Left renal pelvis (tissue), 4 donors: ENCODE measurements at places on chromosomes 6 and 20. TPM values are rescaled to one million over a fixed set of nuclear protein-coding genes. Genes with fewer than 3 reads are reported as not detected.
A peak's percentile ranks its signal among the peaks of the same experiment; 100 is the strongest.

- no peak for DNase-seq
These were observed 17.5 kb upstream of the SIRPA start for GRCh38 chr20:1877609-1878200.

Gene GPX5
- polyA plus RNA-seq: not detected

Gene FAXC
- polyA plus RNA-seq: 6.4 TPM

DNA sequence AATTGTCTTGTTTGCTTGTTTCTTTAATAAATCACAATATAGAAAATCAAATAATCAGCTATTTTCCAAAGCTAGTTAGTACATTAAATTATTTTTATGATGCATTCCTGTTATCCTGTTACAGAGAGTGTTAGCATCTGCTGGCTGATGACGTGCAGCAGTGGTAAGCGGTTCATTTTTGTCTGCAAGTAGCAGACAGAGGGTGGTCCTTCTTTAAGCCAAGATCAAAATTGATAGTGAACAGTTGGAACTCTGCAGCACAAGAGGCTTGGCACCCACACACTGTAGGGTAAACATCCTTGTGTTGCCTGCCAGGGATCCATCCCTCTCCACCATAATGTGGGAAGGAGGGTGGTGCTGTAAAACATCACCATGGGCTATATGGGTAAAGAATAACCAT lies 158.3 kb downstream of the FRK start:
- peak; percentile 26 for DNase-seq

- no peak for DNase-seq
These were observed 52.2 kb downstream of the GFRAL start for GRCh38 chr6:55379471-55379870.

- no peak for DNase-seq
These were observed 99.1 kb downstream of the ARMC2 start for GRCh38 chr6:108947114-108947854.

DNA sequence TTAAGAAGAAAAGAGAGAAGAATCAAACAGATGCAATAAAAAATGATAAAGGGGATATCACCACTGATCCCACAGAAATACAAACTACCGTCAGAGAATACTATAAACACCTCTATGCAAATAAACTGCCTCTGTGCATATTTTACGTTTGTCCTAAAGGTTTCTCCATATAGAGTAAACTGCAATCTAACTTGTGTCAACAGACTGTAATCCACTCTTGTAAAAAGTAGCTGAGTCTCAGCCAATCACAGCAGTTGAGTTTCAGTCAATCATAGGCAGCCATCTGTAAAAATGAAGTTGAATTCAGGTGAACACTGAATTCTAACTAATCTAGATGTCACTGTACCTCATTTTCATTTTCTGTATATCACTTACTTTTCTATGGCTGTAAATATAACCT lies 112.2 kb upstream of the SYNCRIP start:
- DNase-seq: no peak

GRCh38 chr20:37095108-37095598 lies 644 bp downstream of the RBL1 start:
- DNase-seq: no peak

- no peak for DNase-seq
These were observed 73.4 kb upstream of the FBXO30 start for GRCh38 chr6:145887969-145888368.

Gene FAM120B
- polyA plus RNA-seq: 36.3 TPM

Gene DEFB124
- polyA plus RNA-seq: 0.49 TPM

DNA sequence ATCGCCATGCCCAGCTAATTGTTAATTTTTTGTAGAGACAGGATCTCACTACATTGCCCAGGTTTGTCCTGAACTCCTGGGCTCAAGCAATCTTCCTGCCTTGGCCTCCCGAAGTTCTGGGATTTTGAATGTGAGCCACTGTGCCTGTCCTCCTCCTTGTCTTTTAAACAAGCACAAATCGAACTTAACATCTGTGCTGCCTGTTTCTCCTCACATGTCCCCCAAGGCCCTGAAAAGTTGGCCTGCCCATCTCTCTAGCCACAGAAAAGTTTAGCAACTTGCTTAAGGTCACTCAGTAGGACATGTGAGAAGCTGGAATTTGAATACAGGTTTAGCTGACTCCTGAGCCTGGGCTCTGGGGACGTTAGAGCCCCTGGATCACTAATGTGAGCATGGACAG lies 115.7 kb upstream of the KCNG1 start:
- no peak for DNase-seq

GRCh38 chr6:33192671-33193602 lies 670 bp upstream of the COL11A2 start:
- DNase-seq: no peak

DNA sequence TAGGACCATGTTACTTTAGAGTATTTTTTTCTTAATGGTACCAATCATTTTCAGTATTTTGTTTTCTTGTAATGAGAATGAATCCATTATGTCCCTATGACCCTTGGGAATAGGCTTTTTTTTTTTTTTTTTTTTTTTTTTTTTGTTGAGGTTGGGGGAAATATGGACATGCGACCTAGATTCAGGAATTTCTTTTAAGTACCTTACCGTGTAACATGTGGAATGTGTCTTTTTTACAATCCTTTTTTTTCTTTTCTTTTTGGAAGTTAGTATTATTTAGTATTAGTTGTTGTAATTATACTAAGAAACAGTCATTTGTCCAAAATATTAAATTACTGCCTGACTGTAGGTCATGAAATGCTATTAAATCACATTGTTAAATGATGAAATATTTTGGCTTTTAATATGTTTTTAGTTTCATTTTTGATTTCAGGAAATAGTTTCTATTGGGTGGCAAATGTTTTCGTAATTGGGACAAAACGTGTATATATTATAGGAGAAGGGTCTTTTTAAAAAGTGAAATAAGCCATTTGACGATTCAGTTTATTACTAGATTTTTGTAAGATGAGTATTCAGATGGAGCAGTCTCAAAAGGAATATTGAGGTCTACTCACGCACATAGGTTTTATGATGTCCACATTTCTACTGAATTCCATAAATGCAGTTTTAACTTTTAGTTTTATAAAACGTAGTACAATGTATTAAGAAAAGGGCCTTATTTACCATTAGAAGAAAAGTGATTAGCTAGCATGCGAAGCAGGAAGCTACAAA lies 4.9 kb downstream of the ARID1B start:
- no peak for DNase-seq

- DNase-seq: no peak
These were observed 45.5 kb downstream of the CNR1 start for GRCh38 chr6:88120635-88121034.

Gene ZDHHC14
- polyA plus RNA-seq: 25.1 TPM

- DNase-seq: no peak
These were observed 35.7 kb downstream of the CEBPB start for GRCh38 chr20:50226093-50226974.

DNA sequence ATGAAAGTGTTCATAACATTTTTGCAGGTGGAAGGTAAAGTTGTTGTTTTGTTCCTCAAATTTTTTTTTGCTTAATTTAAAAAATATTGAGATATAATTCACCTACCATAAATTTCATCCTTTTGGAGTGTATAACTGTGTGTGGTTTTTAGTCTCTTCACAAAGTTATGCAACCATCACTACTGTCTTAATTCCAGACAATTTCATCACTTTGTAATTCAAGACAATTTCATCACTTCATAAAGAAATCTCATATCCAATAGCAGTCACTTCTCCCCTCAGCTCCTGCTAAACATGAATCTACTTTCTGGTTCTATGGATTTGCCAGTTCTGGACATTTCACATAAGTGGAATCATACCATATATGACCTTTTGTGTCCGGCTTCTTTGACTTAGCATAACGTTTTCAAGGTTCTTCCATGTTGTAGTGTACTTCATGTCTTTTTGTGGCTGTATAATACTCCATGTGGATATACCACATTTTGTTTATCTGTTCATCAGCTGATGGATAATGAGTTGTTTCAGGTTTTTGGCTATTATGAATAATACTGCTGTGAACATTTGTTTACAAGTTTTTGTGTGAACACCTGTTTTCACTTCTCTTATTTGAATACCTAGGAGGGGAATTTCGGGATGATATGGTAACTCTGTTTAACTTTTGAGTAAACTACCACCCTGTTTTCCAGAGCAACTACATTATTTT lies 18.8 kb downstream of the ZFAND3 start:
- no peak for DNase-seq

Gene MAP7
- 0.94 TPM for polyA plus RNA-seq

DNA sequence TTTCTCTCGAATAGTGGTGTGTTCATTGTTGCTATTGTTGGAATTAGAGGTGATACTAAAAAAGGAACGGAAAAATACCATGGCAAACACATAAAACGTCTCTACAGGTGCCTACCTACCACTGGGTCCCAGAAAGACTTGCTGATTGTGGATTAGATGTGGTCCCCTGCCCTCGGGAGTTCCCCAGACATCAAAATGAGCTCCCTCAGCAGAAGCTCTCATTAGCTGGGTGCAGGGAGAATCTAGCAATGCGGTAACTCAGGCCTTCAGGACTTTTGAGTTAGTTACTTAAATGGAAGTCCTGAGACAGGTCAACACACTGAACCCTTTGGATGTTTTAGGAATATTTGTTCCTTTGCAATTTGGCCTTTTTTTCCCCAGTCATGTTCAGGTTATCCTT lies 6.1 kb downstream of the IRF4 start:
- no peak for DNase-seq

DNA sequence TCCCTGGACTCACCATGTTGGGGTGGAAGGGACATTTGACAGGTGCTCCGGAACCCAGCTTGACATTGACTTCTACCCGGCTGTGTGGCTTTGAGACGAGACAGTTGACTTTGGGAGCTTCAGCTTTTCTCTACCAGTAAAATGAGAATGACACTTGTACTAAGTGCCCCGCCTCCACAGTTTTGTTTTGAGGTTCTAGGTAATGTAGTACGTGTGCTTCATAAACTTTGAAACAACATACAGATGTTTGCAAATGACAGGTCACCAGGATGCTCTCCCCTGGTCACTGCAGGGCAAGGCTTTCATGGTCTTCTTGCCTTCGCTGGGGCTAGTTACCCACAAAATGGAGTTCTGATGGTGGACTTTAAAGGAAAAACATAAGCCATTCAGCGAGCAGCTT lies 31.3 kb downstream of the CLIC5 start:
- no peak for DNase-seq

Gene CEP250
- 53.2 TPM for polyA plus RNA-seq

GRCh38 chr6:3517350-3517749 lies 60.5 kb upstream of the SLC22A23 start:
- DNase-seq: no peak

DNA sequence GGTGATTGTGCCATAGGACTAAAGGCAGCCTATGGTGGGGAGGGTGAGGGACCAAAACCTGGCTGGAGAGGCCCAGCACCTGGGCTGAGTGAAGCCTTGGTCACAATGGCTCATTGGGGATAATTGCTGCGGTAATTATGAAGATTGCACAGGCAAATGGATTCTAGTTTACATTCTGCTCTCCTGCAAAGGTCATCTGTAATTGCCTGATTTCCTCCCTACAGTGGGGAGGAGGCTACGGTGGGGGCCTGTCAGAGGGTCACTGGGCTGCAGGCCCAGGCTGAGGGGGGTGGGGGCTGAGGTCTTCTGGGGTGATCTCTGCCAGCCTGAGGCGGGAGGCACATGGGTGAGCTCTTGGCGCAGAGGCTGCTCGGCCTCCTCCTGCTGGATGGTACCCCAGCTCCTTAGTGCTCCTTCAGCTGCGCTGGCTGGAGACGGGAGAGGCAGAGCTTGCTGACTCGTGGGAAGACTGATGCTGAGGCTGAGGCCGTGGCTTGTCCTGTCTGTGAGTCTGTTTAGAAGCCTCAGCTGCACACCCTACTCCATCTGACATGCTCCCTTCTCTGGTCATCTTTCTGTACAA lies 30.3 kb downstream of the PACSIN1 start:
- no peak for DNase-seq

DNA sequence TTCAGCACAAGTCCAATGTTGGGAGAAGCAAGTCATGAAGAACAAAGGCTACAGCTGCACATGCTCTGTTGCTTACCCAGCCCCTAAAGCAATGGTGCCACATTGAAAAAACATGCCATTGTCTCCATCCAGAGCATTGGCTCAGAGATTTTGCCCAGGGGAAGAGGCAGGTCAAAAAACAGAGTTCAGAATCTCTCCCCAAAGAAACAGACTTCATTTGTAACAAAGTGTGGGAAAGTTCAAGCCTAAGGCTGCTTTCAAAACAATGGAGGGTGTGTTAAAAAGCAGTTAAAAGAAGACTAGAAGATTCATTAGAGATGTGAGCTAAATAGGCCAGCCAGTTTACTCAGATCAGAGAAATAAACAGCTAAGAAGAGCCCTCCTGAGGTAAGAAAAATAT lies 63.6 kb downstream of the DZANK1 start:
- no peak for DNase-seq

DNA sequence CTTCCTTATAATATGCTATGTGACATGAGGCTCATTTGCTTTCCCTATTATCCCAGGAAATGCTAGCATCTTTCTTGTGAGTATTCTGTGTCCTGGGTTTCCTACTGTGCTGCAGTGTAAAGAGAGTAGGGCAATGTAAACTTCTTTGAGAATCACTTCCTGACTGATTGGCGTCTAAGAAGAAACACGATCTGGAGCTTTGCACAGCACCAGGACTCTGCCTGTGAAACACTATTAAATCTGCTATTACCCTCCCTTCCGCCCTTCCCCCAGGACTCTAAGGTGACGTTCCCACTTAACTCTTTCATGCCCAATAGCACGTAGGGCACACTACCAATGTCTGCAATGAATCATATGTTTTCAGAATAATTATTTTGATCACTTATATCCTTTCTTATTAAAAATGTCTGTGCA lies 607.3 kb upstream of the CITED2 start:
- DNase-seq: no peak

DNA sequence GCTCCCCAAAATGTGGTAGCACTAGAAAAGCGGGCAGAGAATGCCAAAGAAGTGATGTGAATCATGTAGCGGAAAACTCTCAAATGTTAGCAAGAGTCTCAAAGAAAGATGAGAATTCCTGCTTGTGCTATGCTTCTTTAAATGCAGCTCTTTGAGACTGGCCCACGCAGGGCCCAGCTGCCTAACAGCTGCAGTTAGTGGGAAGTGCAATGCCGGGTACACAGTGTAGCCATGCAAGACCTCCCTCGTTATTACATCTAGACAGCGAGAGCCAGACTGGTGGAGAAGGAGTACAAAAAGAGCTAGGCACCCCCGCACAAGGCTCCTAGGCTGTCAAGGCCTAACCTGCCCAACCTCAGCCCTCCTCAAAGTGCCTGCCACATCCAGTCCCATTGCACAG lies 201.7 kb upstream of the PRDM1 start:
- DNase-seq: no peak

Gene EYA2
- polyA plus RNA-seq: 20.5 TPM

Gene MICA
- polyA plus RNA-seq: 8.1 TPM

DNA sequence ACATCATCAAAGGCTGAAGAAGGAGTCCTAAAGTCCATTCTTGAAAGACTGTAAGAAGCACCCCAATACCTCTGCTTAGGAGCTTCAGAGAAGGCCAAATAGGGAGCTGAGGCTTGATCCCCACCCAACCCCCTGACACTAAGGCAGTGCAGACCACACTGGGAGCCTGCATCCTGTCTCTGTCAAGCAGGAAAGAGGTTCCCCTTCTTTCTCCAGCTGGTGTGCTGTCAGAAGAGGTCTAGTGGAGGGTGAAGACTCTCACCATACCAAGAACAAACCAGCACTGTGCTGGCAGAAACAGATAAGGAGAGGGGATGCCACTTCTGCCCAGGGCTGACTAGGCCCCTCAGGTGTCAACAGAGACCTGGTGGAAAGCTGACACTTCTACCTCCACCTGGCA lies 19.9 kb downstream of the GZF1 start:
- no peak for DNase-seq

- peak; percentile 62 for DNase-seq
These were observed at the start of gene MYO6 for GRCh38 chr6:75748743-75749538. MYO6 (plus strand) TSS chr6:75749239; CDS start chr6:75817548, 68,309 bp downstream.

- DNase-seq: no peak
These were observed 24.1 kb upstream of the MRGBP start for GRCh38 chr20:62772103-62772611.

Gene ELOVL4
- polyA plus RNA-seq: 4.5 TPM

GRCh38 chr6:16352258-16352635 lies 113.9 kb downstream of the GMPR start:
- no peak for DNase-seq

Gene ANKRD66
- not detected for polyA plus RNA-seq
